ENCODE measurements at places on chromosomes 6 and 20. TPM values are rescaled to one million over a fixed set of nuclear protein-coding genes. Genes with fewer than 3 reads are reported as not detected.

NR2E1 gene
- total RNA-seq: not detected

DNA sequence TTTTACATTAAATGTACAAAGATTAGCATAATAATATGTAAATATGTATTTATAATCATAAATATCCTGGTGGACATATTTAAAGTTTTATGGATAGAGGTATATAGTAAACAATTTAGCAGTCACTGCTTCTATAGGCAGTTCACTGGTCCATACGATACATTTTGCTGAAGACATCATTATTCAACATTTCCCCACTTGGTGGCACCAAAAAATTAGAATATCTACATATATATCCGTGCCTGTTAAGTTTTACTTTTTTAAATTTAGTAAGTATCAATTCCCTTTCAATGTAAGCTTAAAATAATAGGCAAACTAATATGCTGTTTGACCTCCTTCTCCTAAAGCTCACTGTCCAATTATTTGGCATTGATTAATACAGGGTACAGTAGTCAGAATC lies 64.2 kb downstream of the LMBRD1 start:
- DNase-seq: no peak

GRCh38 chr6:37602801-37603200 lies 94.9 kb downstream of the MDGA1 start:
- DNase-seq: no peak

DNA sequence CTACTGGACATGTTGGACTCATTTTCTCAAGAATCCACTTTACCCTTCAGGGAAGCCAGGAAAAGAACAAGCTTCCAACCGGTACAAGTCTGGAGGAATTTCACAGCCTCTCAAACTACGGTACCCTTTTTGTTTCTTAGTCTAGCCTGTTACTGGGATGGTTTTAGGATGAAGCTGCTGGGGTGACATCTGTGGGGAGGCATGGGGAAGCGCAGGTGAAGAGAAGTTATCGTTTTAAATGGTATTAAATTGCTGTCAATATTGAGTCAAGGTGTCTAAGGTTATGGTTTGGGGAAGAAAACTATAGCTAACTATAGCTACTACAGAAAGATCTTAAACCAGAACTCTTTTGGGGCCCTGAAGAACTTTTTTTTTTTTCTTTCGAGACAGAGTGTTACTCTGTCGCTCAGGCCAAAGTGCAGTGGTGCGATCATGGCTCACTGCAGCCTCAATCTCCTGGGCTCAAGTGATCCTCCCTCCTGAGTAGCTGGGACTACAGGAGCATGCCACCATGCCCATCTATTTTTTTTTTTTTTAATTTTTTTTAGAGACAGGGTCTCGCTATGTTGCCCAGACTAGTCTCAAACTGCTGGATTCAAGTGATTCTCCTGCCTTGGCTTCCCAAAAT lies 128.7 kb downstream of the RIN2 start:
- no peak for DNase-seq

SPATA25 gene
- total RNA-seq: 1.6 TPM

SIM1 gene
- total RNA-seq: not detected

DNA sequence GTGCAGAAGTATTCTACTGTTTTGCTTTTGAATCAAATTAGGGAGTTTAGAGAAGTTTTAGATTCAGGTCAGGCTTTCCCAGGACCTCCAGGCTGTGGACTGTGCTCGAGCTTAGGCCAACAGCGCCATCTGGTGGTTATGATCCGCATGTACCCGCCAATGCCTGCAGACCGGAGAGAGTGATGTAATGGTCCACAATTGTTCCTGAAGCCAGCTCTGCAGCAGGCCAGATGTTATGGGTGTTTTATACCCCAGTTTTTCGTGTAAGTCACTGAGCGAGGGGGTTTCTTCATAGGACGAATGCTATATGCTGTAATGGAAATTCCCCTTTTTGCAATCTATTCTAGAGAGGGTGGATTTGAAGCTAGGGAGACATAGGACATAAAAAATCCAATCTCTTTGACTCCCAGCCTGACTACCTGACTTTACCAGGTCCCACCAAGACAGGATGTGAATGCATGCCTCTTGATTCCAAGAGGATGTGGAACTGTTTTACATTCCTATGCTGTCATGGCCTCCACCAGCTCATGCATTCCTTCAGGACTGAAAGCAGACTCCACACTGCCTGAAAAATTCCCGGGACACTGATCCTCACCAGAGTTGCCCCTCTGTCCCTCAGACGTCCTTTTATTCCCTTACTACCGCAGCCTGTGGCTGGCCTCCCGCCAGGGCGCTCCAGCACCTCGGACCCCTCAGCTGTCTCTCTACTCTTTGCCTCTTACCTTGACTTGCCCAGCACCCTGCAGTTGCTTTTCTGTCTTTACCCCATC lies 41.2 kb upstream of the LY86 start:
- peak; percentile 86 for DNase-seq

TRERF1 gene
- total RNA-seq: 1.2 TPM

DNA sequence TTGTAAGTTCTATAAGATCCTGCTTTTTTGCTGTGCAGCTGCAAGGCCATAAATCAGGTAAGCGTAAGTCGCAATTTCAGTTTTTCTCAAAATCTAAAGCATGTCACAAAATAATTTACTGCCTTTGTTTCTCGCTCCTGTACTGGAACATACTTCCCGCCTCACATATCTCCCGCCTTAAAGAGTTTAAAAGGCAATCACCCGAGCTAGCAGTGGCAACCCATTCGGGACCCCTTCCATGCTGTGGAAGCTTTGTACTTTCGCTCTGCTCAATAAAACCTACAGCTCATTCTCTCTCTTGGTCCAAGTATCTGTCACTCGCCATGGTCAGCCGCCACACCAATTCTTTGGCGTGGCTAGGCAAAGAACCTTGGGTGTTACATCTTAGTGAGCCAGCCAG lies 34.0 kb downstream of the CEP85L start:
- DNase-seq: no peak

BICRAL gene
- total RNA-seq: 10.7 TPM

GRCh38 chr6:74366634-74367033 lies 670.6 kb downstream of the CD109 start:
- no peak for DNase-seq

GRCh38 chr6:43491750-43492661 lies 14.6 kb downstream of the TJAP1 start:
- DNase-seq: peak; percentile 87

DNA sequence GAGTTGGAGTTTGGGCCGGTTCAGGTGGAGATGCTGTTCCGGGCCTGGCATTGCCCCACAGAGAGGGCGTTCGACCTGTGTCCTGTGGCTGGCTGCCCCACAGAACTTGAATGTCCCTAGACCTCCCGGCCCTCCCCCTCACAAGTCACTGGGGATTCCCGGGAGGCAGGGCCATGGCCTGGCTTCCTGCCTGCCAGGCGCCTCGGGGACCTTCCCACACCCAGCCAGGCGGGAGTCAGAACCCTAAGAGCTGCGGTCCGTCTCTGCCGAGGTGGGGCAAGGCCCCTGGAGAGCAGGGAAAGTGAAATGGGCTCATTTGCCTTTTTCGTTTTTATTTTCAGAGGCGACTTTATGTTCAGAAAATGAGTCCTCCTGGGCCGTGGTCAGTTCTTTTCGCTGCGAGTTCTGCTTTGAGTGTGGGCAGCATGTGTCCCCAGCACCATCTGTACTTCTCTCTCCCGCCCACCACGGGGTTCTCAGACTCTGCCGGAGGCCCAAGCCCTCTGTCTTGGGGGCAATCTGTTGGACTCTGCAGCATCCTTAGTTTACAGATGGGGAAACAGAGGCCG lies 8.5 kb downstream of the RBM38 start:
- peak; percentile 51 for DNase-seq

CCN6 gene
- not detected for total RNA-seq

DNA sequence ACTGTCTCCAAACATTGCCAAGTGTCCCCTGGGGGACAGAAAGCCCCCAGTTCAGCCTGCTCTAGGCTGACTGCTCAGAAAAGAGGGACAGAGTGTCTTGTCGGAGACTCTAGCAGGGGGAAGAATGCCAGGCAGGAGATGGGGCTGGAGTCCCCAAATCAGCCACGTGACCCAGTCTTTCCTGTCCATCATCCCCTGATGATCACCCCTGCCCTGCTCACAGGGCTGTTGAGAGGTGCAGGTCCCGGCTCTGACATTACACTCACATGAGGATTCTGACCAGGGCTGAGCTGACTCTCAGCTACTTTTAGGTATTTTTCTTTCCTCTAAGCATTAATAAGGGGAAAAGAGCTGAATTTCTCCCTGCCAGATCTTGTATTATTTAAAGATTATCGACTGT lies 115.8 kb downstream of the SULF2 start:
- DNase-seq: no peak
